ENCODE measurements at places on chromosomes 2 and 18. TPM values are rescaled to one million over a fixed set of nuclear protein-coding genes. Genes with fewer than 3 reads are reported as not detected.

DNA sequence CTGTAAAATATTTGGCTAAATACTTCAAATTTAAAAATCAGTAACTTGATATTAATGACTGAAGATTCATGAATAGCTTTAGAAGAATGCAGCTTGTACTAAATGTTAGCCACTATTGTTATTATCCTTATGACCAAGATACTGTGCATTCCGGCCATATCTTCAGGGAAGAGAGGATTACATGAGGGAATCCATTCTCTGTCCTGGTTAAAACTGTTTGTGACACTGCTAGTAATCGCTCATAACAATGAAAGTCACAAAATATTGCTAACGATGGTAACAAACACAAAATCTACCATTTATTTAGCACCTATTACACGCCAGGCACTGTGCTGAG lies 217.7 kb downstream of the PRKCE start:
- no peaks in the 10 kb centered on the region for H3K4me1 ChIP-seq
- H3K4me3 ChIP-seq: no peak overlapping the region
- H3K36me3 ChIP-seq: no peaks in the 10 kb centered on the region
- no peak overlapping the region for H3K27ac ChIP-seq
- H3K27me3 ChIP-seq: no peaks in the 10 kb centered on the region

GRCh38 chr2:63225964-63226686 lies 175.5 kb downstream of the OTX1 start:
- DNase-seq: no peak
- no peaks in the 10 kb centered on the region for H3K27me3 ChIP-seq
- no peaks in the 10 kb centered on the region for H3K36me3 ChIP-seq
- no peak overlapping the region for H3K27ac ChIP-seq

DNA sequence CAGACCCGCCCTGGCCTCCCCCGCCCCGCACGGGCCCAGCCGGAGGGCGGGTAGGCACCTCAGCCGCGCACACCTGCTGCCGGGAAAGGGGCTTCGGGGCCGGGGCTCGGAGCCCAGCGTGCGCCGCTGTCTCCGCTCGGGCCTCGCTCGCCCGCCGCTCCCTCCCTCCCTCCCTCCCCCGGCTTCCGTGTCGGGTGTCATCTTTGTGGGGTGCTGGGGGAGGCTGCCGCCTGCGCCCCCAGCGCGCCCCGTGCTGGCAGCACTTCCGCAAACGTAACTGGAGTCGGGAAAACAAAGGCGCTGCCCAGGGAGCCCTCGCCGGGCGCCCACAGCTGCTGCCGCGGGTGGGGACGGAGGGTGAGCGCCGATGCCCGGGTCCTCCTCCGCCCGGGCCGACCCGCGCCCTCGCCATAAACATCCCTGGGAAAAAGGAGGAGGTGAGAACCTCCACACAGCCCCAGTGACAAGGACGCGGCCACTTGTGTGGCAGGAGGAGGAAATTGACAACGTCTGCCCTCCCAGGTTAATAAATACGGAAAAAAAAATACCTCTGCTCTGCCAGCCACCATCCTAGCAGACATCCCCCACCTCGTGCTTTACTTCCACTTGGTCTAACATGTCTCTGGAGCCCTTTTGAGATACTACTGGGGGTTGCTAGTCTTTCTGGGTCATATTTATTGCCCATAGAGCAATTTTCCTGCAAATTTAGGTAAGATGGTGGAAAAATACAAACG lies 550 bp downstream of the MFSD6 start:
- peak overlapping the region; percentile 56 for H3K4me3 ChIP-seq
- no peaks in the 10 kb centered on the region for H3K36me3 ChIP-seq
- DNase-seq: no peak
- H3K4me1 ChIP-seq: peaks cover 6% of the 10 kb centered on the region
- peak overlapping the region; percentile 51 for H3K27ac ChIP-seq

DNA sequence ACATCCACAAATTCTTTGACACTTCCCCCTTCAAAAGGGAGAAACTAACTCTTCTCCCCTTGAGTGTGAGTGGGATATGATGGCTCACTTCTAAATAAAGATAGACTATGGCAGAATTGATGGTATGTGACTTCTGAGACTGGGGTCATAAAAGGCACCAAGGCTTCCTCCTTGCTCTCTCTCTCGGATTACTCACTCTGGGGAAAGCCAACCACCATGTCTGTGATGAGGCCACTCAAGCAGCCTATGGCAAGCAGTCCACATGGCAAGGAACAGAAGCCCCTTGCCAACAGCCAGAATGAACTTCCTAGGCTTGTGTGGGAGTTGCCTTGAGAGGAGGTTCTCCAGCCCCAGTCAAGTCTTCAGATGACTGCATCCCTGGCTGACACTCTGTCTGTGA lies 43.6 kb downstream of the KIAA2012 start:
- H3K4me3 ChIP-seq: no peak overlapping the region
- DNase-seq: no peak
- H3K27ac ChIP-seq: no peak overlapping the region
- no peaks in the 10 kb centered on the region for H3K4me1 ChIP-seq

GRCh38 chr2:229921101-229921891 lies 513 bp downstream of the TRIP12 start:
- H3K27ac ChIP-seq: peak overlapping the region; percentile 90
- peak overlapping the region; percentile 91 for H3K4me3 ChIP-seq
- H3K4me1 ChIP-seq: peaks cover 4% of the 10 kb centered on the region
- no peaks in the 10 kb centered on the region for H3K27me3 ChIP-seq
- no peak for DNase-seq

GRCh38 chr2:234308813-234309195 lies 188.1 kb downstream of the ARL4C start:
- H3K27me3 ChIP-seq: no peaks in the 10 kb centered on the region
- H3K36me3 ChIP-seq: no peaks in the 10 kb centered on the region
- H3K27ac ChIP-seq: peak overlapping the region; percentile 81

DNA sequence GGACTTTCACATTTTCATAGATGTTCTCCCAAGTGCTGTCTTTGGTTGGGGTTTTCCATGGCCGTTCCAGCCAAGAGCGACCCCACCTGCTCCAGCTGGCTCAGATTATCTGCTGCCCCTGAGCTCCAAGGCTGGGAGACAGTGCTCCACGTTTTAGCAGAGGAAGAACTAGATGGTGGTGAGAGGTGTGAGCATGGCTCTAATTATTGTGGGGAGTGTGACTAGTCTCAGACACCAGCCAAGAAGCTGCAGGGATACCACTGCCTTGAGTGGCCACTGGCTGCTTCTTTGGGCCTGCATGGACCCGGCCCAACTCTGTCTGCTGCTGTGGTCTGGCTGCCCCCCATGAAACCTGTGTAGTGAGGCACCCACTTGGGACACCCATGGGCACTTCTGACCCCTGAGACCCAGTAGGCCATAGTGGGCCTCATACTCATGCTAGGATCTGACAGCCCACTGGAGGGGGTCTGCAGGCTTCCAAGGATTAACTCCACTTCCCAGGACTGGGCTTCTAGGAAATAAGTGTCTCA lies 2.8 kb upstream of the NCL start:
- no peaks in the 10 kb centered on the region for H3K27me3 ChIP-seq
- H3K27ac ChIP-seq: no peak overlapping the region
- H3K4me1 ChIP-seq: peaks cover 6% of the 10 kb centered on the region
- DNase-seq: no peak

GRCh38 chr18:21456428-21457178 lies 143.9 kb downstream of the ESCO1 start:
- no peaks in the 10 kb centered on the region for H3K27me3 ChIP-seq
- DNase-seq: no peak
- no peaks in the 10 kb centered on the region for H3K4me1 ChIP-seq
- H3K4me3 ChIP-seq: no peak overlapping the region

DNA sequence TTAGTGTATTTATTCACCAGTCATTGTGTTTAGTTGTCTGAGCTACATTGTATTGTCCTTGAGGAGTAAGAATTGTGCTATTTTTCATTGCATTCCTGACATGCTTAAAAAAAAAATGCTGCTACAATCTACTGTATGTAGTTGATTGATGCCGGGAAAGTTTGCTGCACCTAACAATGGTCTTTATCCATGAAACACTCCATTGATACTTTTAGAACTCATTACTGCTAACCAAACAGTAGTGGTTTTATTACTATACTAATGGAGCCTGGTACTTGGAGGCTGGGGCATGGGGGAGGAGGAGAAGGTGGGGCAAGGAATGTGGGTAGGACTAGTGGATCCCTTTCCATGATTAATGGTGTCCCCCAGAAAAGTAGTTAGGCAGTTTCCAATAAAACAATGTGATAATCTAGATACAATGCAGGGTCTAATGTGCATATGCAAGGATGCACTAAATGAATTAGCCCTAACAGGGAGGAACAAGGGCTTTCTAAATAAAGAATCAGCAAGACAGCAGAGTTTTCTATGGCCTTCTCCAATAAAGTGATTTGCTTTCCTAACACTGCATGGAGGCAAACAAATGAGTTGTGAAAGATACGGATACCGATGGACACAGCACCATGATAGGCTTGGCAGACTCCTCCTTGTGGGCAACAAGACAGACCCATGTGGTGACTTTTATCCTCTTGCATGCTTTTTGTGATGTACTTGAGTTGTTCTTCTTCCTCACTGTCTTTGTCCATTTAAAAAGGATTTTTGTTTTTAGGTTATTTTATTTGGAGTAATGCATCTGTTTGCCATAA lies 78.5 kb downstream of the FMNL2 start:
- no peaks in the 10 kb centered on the region for H3K36me3 ChIP-seq
- peaks cover 49% of the 10 kb centered on the region for H3K4me1 ChIP-seq
- no peak for DNase-seq
- H3K4me3 ChIP-seq: no peak overlapping the region
- 0 out of 2 replicates have a peak overlapping the region, but pooled peaks have one; percentile 4 for H3K27ac ChIP-seq

DNA sequence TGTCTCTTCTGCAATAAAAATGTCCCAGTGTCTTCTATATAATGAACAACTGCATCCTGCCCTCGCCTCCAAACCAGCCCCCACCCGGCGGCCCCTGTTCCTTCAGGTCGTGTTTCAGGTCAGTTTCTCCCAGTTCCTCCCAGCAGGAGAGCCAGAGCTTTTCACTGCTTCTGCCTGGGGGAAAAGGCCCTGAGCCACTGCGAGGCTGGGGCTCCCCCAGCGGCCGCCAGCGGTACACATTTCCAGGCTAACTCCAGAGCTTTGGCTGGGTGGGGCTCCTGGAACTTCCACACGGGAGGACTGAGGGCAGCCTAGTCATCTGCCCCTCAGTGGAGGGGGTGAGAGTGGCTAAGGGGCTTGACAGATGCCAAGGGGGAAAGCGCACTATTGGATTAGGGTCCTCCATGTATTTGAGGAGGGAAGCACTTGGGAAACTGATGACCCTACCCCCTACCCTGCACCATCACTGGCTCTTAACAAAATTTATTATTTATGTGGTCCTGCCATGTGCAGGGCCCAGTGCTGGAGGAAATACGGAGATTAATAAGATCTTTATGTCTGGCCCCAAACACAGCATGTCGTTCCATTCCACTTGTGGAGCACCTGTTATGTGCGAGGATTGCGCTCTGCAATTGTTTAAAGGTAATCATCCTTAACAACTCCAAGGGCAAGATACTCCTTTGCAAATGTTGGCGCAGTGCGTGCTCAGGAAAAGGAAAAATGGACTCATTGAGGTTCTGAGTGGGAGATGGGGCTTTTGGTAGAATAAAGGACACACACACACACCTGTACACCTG lies 17.3 kb upstream of the CYS1 start:
- no peaks in the 10 kb centered on the region for H3K36me3 ChIP-seq
- H3K4me1 ChIP-seq: peaks cover 10% of the 10 kb centered on the region
- H3K27me3 ChIP-seq: no peaks in the 10 kb centered on the region
- peak overlapping the region; percentile 36 for H3K27ac ChIP-seq
- no peak overlapping the region for H3K4me3 ChIP-seq

GRCh38 chr18:27564066-27564465 lies 379.0 kb upstream of the CHST9 start:
- DNase-seq: no peak
- H3K4me1 ChIP-seq: no peaks in the 10 kb centered on the region
- no peak overlapping the region for H3K27ac ChIP-seq
- no peaks in the 10 kb centered on the region for H3K27me3 ChIP-seq
- H3K36me3 ChIP-seq: no peaks in the 10 kb centered on the region

DNA sequence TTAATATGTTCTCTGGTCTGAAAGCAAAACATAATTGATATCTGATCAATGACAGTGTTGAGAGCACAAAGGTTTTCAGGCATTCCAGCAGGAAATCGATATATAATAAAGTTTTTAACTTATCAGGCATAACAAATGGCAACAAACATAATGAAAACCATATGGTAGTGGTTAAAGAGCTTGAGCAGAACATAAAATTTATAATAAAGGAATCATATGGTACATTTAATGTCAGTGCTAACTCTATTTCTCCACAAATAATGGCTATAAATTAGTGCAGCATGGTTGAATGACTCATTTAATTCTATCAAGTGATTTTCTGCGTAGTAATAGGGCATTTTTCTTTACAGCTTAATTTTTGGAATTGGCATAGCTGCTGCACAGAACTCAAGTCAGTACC lies 306.2 kb downstream of the FSIP2 start:
- H3K27me3 ChIP-seq: no peaks in the 10 kb centered on the region
- no peak overlapping the region for H3K27ac ChIP-seq
- DNase-seq: no peak
- H3K36me3 ChIP-seq: no peaks in the 10 kb centered on the region
- no peak overlapping the region for H3K4me3 ChIP-seq

DNA sequence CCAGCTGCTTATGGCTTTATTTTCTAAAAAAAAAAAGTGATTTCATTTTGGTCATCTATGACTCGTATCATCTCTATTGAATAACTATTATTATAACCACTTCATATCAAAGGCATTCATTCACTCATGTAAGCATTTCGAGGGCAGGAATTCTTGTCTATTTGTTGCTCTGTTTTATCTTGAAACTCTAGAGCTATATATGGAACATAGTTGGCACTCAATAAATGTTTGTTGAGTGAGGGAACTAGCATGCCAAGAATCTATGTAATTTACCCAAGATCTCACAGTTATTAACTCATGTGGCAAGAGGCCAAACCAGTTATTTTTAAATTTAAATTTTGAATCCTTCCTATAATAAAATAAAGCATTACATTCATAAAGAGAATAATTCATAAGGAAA lies 470.1 kb downstream of the TMX3 start:
- H3K27ac ChIP-seq: no peak overlapping the region
- H3K4me3 ChIP-seq: no peak overlapping the region
- no peak for DNase-seq
- no peaks in the 10 kb centered on the region for H3K27me3 ChIP-seq
- no peaks in the 10 kb centered on the region for H3K4me1 ChIP-seq

DNA sequence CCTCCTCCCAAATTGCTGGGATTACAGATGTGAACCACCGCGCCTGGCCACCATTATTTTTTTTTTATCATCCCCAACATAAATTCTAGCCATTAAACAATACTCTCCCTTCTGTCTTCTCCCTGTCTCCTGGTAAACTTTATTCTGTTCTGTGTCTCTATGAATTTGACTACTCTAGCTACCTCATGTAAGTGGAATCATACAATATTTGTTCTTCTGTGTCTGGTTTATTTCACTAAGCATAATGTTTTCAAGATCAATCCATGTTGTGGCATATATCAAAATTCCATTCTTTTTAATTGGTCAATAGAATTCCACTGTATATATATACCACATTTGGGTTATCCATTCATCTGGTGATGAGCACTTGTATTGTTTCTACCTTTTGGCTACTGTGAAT lies 71.6 kb downstream of the MCFD2 start:
- no peaks in the 10 kb centered on the region for H3K27me3 ChIP-seq
- no peak for DNase-seq
- H3K36me3 ChIP-seq: no peaks in the 10 kb centered on the region
- H3K4me3 ChIP-seq: no peak overlapping the region

Gene IGFBP5
- total RNA-seq: 1.9 TPM

Gene CERS6
- 30.3 TPM for total RNA-seq

Gene ADD2
- 0.26 TPM for total RNA-seq

Gene MEP1B
- total RNA-seq: 0.28 TPM
